Stimulated activated CD8-positive, alpha-beta memory T cell treated with anti-CD3 and anti-CD28 coated beads, Interleukin-15, amount 100 ng/mL, for 4 hours (primary cell): ENCODE measurements at places on chromosomes 12 and 14.

DNA sequence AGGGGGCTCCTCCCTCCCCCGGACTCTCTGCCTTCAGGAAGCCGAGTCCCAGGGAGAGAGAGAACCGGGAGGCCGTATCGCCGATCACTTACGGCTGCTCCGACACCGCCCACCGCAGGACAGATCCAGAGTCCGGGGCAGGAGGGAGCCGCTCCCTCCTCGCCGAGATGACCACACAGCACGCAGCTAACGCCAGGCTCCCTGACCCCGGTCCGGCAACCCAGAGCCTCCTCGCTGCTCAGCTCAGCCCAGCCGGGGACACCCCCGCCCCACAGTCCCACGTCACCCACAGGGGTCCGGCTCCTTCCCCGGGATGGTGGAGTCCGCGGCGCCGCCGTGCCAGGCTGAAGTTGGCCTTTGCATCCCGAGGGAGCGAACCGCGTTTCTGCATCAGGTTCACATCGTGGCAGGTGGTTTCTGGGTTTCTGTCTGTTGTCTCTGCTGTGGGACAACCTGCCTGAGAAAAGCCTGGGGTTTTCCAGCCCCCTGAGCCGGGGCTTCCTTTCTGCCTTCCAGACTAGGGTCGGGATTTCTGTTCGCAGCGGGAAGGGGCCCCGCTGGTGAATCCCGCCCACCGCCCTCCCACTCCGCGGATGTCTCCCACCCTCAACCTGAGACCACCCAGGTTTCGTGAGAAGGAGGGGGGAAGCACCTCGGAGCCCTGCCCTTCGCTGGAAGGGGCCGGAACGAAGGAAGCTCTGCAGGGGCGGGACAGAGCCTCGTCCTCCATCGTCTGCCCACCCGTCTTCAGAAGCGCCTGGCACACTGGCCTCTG is 61.2 kb downstream of the NOC4L start:
- DNase-seq, result no peak

DNA sequence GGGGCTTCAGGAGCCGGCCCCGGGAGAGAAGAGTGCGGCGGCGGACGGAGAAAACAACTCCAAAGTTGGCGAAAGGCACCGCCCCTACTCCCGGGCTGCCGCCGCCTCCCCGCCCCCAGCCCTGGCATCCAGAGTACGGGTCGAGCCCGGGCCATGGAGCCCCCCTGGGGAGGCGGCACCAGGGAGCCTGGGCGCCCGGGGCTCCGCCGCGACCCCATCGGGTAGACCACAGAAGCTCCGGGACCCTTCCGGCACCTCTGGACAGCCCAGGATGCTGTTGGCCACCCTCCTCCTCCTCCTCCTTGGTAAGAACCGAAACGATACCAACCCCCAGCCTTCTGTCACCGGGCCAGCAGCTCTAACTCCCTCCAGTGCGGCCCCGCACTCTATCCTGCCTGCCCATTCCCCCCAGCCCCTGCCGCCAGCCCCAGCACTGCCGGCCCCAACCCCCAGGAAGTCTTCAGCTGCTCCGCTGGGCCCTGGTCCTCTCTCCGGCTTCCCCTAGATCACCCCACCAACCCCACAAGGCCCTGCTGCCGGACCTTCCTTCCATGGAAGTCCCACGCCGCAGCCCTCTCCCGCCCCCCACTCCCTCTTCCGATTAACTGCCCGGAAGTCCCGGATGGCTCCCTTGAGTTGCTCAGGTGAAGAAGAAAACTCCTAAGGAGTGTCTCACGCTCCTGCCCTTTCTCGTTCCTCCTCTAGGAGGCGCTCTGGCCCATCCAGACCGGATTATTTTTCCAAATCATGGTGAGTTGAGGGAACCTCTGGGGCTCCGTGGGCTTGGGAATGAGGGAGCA is 693 bp downstream of the LRP10 start:
- DNase-seq, result peak; percentile 43

DNA sequence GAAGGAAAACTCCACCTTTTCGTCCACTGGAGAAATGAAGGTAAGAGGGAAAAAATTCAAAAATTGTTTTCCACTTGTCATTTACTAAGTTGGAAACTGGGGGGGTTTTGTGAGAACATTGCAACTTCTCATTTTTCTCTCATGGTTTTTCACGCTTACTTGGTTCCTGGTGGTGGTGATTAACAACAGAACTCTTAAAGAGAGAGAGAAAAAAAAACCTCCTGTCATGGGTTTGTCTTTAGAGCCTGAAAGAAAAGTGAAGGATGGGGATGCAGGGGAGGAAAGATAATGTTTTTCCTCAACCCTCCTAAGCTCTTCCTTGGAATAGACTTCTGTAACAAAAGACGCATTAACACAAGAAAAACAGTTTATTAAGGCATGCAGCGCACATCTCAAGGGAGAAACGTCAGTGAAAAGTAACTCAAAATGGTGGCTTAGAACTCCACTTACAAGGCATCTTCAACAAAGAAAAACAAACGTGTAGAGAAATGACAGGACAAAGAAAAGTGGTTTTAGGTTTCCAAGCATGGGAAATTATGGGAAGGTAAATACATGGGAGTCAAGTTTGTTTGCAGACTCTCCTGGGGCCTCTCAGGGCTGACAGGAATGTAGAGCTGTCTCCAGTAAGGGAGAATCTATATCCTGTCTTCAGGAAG is 81.9 kb upstream of the ATF7IP start:
- no peak for DNase-seq

- DNase-seq, result no peak
Observed at GRCh38 chr12:57355734-57356133, 75.1 kb downstream of the R3HDM2 start.

DNA sequence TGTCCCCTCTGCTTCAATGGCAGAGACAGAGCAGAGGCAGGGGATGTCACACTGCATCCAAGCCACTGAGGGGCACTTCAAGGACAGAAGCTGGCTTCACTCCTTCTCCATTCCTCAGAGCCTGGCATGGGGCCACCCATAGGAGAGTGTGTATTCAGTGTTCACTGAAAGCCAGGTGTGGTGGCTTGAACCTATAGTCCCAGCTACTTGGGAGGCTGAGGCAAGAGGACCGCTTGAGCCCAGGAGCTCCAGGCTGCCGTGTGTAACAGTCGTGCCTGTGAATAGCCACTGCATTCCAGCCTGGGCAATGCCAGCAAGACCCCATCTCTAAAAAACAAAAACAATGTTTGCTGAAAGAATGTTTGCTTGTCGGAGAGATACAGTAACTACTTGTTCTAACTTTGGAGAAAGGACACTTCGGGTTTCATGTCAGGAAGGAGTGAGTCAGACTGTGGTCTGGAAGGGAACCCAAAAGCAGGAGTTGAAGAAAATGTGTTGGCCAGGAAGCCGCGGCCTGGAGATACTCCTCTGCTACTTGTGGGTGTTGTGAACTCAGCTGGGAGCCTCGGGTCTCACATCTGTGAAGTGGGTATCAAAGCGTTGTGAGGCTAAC is 43.4 kb downstream of the ELK3 start:
- peak; percentile 36 for DNase-seq

- DNase-seq, result no peak
Observed at GRCh38 chr14:31895646-31896045, 181.5 kb upstream of the ARHGAP5 start.

GRCh38 chr12:120581998-120582397 is 796 bp upstream of the POP5 start:
- no peak for DNase-seq

GRCh38 chr12:11686120-11686519 is 36.6 kb downstream of the ETV6 start:
- no peak for DNase-seq
